D341Med (cell line): ENCODE measurements at places on chromosomes 6 and 20.

DNA sequence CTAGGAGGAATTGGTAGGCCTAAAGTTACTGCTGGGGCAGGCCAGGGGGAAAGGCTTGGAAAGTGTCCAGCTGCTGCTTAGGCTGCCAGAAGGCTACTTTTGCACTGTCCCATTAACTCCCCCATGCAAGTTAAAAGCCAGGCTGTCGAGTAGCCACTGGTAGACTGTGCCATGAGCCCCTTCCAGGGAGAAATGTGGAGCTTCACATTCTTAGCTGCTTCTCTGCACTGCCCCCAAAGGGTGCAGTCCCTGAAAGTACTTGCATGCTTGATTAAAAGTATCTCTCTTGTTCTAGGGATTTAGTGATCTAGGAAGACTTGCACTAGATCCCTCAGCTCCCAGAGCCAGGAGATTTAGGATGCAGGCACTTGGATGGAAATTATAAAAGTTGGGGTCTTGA is 57.3 kb downstream of the CDC5L start:
- no peak for DNase-seq

DNA sequence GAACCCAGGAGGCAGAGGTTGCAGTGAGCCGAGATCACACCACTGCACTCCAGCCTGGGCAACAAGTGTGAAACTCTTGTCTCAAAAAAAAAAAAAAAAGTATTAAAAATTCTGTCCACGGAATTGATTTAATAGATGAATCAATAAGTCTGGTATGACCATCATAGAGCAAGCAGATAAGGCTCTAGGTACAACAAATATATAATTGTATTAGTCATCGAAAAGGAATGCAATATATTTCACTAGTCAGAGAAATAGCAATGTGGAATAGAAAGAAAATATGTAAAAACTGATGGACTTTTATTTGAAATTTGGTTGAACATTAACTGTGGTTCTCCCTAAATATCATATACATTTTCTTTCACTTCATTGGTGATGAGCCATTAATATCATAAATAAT is 476.8 kb upstream of the AGPAT4 start:
- no peak for DNase-seq

GRCh38 chr6:5724911-5725310 is 281.8 kb downstream of the NRN1 start:
- no peak for DNase-seq

DNA sequence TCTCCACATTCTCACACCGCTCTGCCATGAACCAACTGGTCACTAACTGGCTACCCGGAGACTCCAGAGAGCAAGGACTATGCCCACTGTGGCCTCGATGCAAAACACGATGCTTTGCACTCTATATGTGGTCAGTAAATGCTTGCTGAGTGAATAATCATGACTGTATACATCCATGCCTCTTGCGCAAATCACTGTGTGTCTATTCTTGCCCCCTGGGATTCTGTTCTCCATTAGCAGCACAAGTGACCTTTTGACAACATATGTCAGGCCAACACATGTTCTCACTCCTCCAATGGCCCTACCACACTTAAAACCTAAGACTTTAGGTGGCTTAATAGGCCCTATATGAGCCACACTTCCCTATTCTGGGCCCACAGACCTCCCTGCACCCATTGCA is 16.9 kb downstream of the KIF16B start:
- no peak for DNase-seq

DNA sequence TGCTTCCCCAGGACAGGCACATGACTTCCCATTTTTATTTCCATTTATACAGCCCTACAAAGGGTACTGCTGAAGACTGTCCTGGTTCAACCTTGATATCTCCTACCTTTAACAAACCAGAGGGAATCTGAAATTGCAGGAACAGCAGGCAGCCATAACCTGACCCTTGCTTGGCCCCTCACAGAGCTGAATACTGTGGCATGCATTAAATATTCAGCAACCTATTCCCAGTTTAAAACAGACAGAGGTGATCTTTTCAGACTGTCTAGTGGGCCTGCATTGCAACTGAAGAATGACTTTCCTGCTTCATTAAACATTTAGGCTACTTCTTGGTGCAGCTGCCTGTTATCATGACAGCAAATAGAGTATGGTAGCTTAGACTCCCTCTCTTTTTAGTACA is 76.8 kb upstream of the POPDC3 start:
- no peak for DNase-seq

DNA sequence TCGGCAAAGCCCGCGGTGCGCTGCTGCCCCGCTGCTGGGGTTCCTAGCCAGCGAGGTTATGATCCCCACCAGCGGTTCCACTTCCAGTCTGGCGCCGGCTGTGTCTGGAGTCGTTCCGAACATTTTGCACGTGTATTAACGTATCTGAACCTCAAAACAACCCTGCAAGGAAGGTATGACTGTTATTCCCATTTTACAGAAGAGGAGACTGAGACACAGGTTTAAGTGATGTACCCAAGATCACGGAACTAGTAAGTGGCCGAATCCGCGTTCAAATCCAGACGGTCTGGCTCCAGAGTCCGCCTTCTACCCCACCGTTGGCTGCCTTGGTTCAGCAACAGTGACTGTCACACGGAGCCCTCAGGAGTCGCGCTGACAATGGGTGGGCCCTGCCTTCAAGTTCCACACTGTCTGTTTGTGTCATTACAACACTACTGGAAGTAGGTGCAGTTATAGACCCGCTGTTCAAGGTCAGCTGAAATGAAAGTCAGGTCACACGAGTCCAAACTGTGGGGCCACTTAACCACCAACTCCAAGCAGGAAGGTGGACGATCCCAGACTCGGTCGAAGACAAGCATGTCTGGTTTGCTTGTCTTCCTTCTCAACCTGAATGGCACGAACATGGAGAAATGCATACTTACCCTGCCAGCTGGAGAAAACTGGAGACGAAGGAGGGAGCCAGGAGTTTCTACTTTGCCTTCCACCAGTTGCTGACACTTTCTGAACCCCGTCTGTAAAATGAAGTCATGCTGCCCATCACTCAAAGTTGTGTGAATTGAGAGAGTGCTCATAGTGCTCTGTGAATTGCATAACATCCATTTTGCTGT is 803 bp upstream of the SRXN1 start:
- no peak for DNase-seq

- no peak for DNase-seq
Measured at GRCh38 chr20:57301026-57301425, 28.6 kb upstream of the SPO11 start.
